ENCODE measurements at places on chromosomes 1 and 21.

DNA sequence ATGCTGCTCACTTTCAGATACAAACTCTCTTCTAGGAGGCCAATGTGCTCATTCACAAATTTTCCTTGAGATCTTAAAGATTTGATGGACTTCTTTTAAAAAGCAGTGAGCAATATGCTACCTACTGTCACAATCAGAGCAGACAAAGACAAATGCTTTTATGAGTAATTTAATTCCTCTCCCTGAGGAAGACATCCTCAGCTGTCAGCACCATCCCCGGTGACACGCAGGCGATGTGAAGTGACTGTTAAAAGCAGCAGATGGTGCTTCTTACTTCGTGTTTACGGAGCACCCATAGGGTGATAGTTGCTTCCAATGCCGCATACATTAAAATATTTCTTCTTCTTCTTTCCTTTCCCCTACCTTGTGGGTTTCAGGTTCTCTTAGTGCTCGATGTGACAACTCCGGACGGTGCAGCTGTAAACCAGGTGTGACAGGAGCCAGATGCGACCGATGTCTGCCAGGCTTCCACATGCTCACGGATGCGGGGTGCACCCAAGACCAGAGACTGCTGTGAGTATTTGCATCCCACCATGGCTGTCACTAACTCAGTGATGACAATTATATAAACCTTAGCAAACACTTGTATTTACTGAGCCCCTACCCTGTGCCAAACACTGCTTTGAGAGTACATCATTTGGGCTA, 29.1 kb downstream of the LAMC2 start:
- no peak for DNase-seq

DNA sequence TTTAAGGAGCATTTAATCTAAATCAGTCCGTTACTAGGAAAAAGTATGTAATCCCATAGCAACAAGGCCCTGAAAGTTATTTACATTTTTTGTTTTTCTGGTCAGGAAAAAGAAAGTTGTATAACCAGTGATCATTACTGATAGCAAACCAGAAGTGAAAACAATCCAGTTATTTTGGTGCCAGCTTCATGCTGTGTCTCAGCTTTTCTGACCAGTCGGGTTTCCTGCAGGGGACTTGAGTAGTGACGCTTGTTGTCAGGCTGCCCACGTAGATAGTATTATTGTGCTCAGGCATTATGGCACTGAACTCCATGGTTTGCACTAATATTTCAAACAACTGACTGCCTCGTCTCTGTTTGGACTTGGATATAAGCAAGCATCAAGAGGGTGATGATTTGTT, 55.2 kb downstream of the SASS6 start:
- no peak for DNase-seq

DNA sequence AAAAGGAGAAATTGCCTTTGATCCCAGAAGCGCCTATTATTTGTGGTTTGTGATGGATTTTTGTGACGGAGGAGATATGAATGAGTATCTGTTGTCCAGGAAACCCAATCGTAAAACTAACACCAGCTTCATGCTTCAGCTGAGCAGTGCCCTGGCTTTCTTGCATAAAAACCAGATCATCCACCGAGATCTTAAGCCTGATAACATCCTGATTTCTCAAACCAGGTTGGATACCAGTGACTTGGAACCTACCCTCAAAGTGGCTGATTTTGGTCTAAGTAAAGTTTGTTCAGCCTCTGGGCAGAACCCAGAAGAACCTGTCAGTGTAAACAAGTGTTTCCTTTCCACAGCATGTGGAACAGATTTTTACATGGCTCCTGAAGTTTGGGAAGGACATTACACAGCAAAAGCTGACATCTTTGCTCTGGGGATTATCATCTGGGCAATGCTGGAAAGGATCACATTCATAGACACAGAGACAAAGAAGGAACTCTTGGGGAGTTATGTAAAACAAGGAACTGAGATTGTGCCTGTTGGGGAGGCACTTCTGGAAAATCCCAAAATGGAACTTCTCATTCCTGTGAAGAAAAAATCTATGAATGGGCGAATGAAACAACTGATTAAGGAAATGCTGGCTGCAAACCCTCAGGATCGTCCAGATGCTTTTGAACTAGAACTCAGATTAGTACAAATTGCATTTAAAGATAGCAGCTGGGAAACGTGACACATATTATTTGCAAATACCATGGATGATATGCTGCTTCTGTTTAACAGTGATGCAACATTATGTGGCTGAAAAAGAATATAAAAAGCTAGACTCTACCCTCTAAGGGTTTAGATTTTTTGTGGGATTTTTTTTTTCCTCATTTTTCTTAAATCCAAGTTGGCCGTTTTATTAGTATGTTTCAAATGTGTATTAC, 10.5 kb downstream of the PDIK1L start:
- DNase-seq = no peak

GRCh38 chr1:4784761-4785160, 130.4 kb downstream of the AJAP1 start:
- DNase-seq = no peak

DNA sequence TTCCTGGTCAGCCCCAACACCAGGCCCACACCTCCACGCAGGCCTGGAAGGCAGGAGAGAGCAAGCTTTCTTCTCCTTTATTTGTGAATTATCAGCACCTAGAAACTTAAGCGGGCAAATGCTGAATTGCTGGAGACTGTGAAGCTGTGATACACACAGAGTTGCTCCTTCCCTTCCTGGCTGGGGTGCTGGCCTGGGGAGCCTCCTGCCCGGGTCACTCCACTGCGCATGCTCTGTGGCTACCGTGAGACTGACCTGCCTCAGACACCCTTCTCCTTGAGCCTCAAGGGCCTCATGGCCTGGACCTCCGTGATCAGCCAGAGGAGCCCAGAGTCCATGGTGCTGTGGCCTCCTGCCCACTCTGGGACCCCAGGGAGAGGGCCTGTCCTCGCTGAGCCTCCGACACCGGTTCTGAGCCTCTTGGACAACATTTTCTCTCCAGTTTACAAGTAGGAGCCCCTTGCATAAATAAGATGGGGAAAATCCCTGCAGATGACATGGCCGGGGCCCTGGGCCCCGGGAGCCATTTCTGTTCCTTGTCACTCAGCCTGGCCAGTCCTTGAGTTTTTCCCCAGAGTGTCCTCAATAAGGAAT, 18.0 kb downstream of the AGPAT3 start:
- DNase-seq = no peak

DNA sequence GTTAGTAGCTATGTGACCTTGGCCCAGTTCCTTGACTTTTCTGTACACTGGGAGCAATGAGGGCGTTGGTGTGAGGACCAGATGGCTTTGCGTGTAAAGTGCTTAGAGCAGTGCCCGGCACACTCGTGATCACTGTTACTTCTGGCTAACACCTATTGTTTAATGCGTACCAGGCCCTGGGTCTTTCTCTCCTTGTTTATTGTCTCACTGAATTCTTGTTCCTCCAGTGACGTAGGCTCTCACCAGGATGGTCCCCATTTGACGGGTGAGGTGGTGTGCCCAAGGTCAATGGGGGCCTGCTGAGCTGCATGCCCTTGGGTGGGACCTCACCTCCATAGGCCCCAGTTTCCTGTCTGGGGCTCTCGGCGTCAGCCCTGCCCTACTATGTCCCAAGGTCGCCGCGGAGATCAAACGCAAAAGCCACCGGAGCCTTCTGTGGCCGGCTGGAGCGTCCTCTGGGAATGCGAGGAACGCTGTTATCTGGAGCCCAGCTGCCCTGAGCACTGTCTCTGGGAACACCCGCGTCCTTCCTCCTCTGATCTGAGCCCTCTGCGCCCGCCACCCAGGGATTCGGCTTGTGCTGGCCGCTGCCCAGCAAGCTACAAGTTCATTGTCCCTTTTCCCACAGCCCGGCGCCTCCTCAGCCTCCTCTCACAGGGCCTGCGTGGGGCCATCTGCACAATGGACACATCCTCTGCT, 28.9 kb downstream of the ALPL start:
- DNase-seq = no peak

GRCh38 chr1:21152423-21153100, 24.1 kb downstream of the EIF4G3 start:
- peak; percentile 30 for DNase-seq

DNA sequence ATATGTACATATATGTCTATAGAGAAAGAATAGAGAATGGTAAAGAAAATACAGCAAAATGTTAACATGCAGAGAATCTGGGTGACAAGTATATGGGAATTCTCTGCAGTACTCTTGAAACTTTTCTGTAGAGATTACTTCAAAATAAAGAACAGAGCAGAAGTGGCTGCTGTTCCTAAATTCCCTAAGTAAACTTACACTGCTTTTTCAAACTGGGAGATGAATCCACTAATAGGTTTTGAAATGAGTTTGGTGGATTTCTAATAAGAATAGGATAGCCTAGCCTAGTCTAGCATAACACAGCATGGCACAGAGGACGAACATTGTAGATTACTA, 450 bp upstream of the CR2 start:
- DNase-seq = no peak

DNA sequence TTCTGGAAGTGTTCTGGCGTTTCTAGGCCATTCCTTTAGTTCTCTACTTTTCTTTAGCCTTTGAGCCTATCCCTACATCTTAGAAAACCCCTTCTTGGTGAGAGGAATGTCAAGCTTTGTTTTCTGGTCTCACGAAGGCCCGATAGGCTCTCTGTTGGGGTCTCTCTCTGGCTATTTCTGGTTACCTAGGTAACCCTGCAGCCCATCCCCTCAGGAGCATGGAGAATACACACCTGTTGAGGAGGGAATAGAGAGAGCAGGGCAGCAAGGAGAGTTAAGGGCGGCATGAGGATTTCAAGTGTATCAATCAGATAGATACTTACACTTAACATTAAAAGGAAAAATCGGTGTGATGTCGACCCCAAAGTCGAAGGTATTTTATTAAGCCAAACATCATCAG, 45.7 kb downstream of the LRRC8D start:
- no peak for DNase-seq
